A549 treated with GW870086 at 1 μM for 4 hours (cell line): ENCODE measurements at places on chromosomes 3 and 15. TPM values are rescaled to one million over a fixed set of nuclear protein-coding genes. Genes with fewer than 3 reads are reported as not detected.

The LDHAL6B gene
- total RNA-seq = not detected in 5 replicates

The GRM2 gene
- 0.06 to 0.09 TPM (median 0.06 TPM) in 3 of 5 replicates, not detected in the others for total RNA-seq

The SLC22A13 gene
- 0.07 to 0.10 TPM in 2 of 5 replicates, not detected in the others for total RNA-seq

The SI gene
- total RNA-seq = not detected in 5 replicates

The FBXO40 gene
- total RNA-seq = not detected in 5 replicates

The PIK3CB gene
- 13.9 to 18.9 TPM (median 16.9 TPM) in 5 replicates for total RNA-seq

The MELTF gene
- total RNA-seq = 52.2 to 72.0 TPM (median 61.8 TPM) in 5 replicates

The ATP10A gene
- total RNA-seq = 7.9 to 10.6 TPM (median 9.3 TPM) in 5 replicates

The EFHB gene
- 0.94 to 1.5 TPM (median 1.3 TPM) in 5 replicates for total RNA-seq

The SKOR1 gene
- total RNA-seq = 0.03 to 0.10 TPM (median 0.05 TPM) in 5 replicates

The RTP4 gene
- total RNA-seq = not detected in 5 replicates

The TRPM1 gene
- not detected in 5 replicates for total RNA-seq

The LMAN1L gene
- not detected in 5 replicates for total RNA-seq

The SPSB4 gene
- total RNA-seq = 0.06 to 0.15 TPM (median 0.13 TPM) in 5 replicates

The LRRC2 gene
- not detected in 5 replicates for total RNA-seq

The GTF2E1 gene
- total RNA-seq = 9.7 to 17.7 TPM (median 14.0 TPM) in 5 replicates

The SGO1 gene
- total RNA-seq = 13.6 to 18.3 TPM (median 15.5 TPM) in 5 replicates

The ATP2B2 gene
- 0.07 to 0.11 TPM (median 0.09 TPM) in 5 replicates for total RNA-seq

The SLC28A1 gene
- not detected in 5 replicates for total RNA-seq

The KLF15 gene
- 0.21 to 0.65 TPM (median 0.27 TPM) in 5 replicates for total RNA-seq

The COL6A5 gene
- total RNA-seq = not detected in 5 replicates

The GOLIM4 gene
- 14.0 to 19.5 TPM (median 18.5 TPM) in 5 replicates for total RNA-seq

The ALDH1A3 gene
- total RNA-seq = 14.6 to 19.7 TPM (median 16.5 TPM) in 5 replicates

The PXYLP1 gene
- 8.0 to 12.0 TPM (median 10.2 TPM) in 5 replicates for total RNA-seq

The FAM81A gene
- 8.2 to 13.5 TPM (median 12.2 TPM) in 5 replicates for total RNA-seq

The CLDN16 gene
- not detected in 5 replicates for total RNA-seq

The SIDT1 gene
- total RNA-seq = 0.43 to 1.1 TPM (median 0.80 TPM) in 5 replicates

The RHOA gene
- 453 to 522 TPM (median 468 TPM) in 5 replicates for total RNA-seq

The A4GNT gene
- not detected in 5 replicates for total RNA-seq

The RTP3 gene
- total RNA-seq = not detected in 5 replicates

The CCRL2 gene
- total RNA-seq = 0.09 to 0.15 TPM in 2 of 5 replicates, not detected in the others

The CHSY1 gene
- 21.0 to 28.5 TPM (median 28.0 TPM) in 5 replicates for total RNA-seq

The CD276 gene
- total RNA-seq = 61.7 to 81.3 TPM (median 75.4 TPM) in 5 replicates

The SMCO1 gene
- total RNA-seq = not detected in 5 replicates

The SPINK8 gene
- total RNA-seq = not detected in 5 replicates

The OGG1 gene
- total RNA-seq = 11.4 to 18.9 TPM (median 16.5 TPM) in 5 replicates

The CHRNA7 gene
- 3.8 to 5.2 TPM (median 4.5 TPM) in 5 replicates for total RNA-seq

The MESP1 gene
- 1.7 to 7.3 TPM (median 5.2 TPM) in 5 replicates for total RNA-seq

The P2RY13 gene
- total RNA-seq = not detected in 5 replicates

The SQOR gene
- 102 to 107 TPM (median 104 TPM) in 5 replicates for total RNA-seq

The DNAJA4 gene
- total RNA-seq = 0.08 TPM in 1 of 5 replicates, not detected in the others

The PIERCE2 gene
- 2.5 to 4.0 TPM (median 3.6 TPM) in 5 replicates for total RNA-seq

The ALPK3 gene
- total RNA-seq = 0.03 to 0.48 TPM (median 0.32 TPM) in 5 replicates
